ENCODE measurements at places on chromosomes 16 and 17. TPM values are rescaled to one million over a fixed set of nuclear protein-coding genes. Genes with fewer than 3 reads are reported as not detected.

The MPO gene
- not detected for total RNA-seq

GRCh38 chr16:9097266-9098219 lies 6.1 kb downstream of the HAPSTR1 start:
- no peaks in the 10 kb centered on the region for H3K27me3 ChIP-seq
- peaks cover 61% of the 10 kb centered on the region for H3K4me1 ChIP-seq
- H3K36me3 ChIP-seq, result peaks cover 8% of the 10 kb centered on the region
- H3K27ac ChIP-seq, result no peak overlapping the region

The TP53TG3D gene
- total RNA-seq, result not detected

The ESRP2 gene
- 76.5 TPM for total RNA-seq

DNA sequence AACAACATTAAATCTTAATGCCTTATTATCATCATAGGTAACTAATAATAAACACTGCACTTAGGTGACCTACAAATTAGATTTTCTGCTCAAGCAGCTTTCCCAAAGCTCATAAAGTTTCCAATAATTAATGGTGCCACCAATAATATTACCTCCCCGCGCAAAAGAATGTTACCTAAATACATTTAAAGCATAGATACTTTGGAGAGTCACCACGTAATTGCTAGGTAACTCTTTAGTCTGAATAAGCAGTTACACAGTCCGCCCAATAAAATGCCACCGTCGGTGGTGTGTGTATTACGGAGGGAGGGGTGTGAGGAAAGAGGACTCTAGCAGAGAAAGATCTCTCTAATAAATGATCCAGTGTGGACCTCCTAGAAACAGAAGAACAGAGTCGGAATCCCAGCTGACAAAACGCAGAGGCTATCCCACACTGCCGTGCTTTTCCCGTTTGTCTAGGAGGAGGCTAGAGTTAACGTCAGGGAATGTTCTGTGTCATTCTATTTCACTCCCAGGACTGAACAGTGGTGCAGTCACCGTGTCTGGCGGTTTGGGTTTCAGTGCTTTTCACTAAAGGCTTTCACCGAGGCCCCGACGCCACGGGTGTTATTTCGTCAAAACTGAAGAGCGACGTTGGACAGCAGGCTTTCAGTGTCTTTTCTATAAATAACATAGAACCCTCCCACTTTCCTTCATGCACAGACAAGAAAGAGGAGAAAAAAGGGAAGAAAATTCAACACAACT lies 630 bp downstream of the RNFT1 start:
- no peaks in the 10 kb centered on the region for H3K36me3 ChIP-seq
- peak; percentile 60 for DNase-seq
- H3K4me1 ChIP-seq, result peaks cover 11% of the 10 kb centered on the region
- H3K27me3 ChIP-seq, result no peaks in the 10 kb centered on the region
- peak overlapping the region; percentile 60 for H3K4me3 ChIP-seq

- H3K27ac ChIP-seq, result no peak overlapping the region
- no peak overlapping the region for H3K4me3 ChIP-seq
- H3K36me3 ChIP-seq, result no peaks in the 10 kb centered on the region
- DNase-seq, result no peak
Observed at GRCh38 chr17:44846206-44846605, 1.5 kb upstream of the HIGD1B start.

DNA sequence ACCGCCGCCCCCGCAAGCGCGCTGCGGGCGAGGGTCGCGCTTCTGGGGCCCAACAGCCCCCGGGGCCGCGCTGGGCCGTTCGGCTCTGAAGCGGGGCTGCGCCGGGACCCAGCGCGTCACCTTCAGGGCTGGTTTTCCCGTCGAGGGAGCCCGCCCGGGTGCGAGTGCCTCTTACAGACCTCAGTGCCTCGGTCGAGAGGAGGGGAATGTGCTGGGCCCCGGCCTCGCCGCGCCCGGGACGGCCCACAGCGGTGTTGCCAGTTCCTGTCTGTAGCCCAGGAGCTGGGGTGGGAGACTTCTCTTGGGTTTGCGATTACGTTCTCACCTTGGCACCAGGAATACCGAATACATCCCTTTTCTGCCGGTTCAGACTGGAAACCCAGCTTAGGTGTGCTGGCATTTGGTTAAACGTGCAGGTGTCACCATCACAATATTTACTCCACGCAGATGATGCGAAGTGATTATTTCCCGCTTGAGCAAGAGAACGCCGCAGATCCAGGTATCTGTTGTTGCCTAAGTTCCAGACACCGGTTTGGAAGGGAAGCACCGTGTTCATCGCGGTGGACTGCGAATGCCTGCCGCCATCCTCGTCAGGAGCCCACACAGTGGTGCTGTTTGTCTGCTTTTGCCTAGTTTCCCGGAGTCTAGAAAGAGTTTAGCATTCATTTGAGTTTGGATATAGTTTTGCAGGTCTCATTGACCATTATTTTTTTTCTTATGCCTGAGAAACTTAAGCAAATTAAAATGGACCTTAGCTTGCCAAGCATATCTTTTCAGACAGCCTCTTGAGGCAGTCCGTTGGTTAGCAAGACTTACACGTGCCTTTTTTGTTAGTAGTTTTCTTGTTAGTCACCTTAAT lies 914 bp downstream of the MAP1LC3B start:
- peak overlapping the region; percentile 100 for H3K27ac ChIP-seq
- H3K27me3 ChIP-seq, result no peaks in the 10 kb centered on the region
- peak overlapping the region; percentile 66 for H3K4me3 ChIP-seq

DNA sequence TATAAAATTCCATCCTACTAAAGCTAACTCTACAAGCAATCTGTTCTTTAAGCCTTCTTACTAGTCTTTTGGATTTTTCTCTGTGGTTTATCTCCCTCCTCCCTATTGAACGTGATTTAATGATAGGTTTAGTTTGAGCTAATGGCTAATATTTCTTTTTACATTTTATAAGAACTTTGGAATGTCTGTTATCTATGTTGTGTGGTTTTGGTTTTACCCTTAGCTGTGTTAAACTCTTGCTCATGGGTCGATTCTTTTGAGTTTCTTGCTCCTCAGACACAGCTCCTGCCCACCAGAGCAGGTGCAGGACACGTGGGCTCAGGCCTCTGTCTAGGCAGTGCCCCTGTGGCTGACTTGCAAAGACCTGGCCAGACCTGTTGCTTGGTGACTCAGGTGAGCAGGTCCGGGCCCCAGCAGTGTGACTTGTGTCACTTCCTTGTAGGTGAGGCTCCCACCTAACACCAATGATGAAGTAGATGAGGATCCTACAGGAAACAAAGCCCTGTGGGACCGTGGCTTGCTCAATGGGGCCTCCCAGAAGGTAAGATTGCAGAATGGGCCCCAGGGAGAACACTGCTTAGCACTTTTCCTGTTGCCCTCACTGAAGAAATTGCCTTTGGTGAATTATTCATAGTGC lies 45.1 kb downstream of the SF3B3 start:
- H3K4me3 ChIP-seq, result no peak overlapping the region
- no peak for DNase-seq
- H3K4me1 ChIP-seq, result peaks cover 12% of the 10 kb centered on the region
- no peak overlapping the region for H3K27ac ChIP-seq
- peaks cover 6% of the 10 kb centered on the region for H3K36me3 ChIP-seq

The NPB gene
- 0.41 TPM for total RNA-seq

The HSD11B2 gene
- 1,081 TPM for total RNA-seq

GRCh38 chr17:3479988-3480387 lies 4.2 kb downstream of the ASPA start:
- H3K36me3 ChIP-seq, result no peaks in the 10 kb centered on the region
- H3K27me3 ChIP-seq, result no peaks in the 10 kb centered on the region
- no peak for DNase-seq
- H3K27ac ChIP-seq, result no peak overlapping the region

DNA sequence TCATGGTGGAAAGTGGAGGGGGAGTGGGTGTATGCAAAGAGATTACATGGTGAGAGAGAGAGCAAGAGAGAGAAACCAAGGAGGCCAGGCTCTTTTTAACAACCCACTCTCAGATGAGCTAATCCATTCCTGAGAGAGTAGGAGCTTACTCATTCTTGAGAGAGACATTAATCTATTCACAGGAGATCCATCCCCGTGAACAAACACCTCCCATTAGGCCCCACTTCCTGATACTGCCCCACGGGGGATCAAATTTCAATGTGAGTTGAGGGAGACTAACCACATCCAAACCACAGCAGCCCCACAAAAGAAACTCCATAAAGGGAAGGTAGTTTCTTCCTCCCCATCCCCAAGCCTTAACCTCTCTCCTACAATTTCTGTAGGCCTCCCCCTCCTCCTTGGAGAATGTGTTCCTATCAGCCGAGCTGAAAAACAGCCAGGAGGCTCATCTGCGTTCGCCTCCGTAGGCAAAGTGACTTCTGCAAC lies 450.0 kb downstream of the NPIPA7 start:
- H3K4me3 ChIP-seq, result no peak overlapping the region
- no peaks in the 10 kb centered on the region for H3K4me1 ChIP-seq
- H3K27ac ChIP-seq, result no peak overlapping the region
- H3K36me3 ChIP-seq, result no peaks in the 10 kb centered on the region
- H3K27me3 ChIP-seq, result no peaks in the 10 kb centered on the region
- no peak for DNase-seq

The RPL38 gene
- 301 TPM for total RNA-seq

The C17orf100 gene
- total RNA-seq, result 1.4 TPM

- H3K4me1 ChIP-seq, result no peaks in the 10 kb centered on the region
- H3K27ac ChIP-seq, result no peak overlapping the region
- no peaks in the 10 kb centered on the region for H3K27me3 ChIP-seq
- no peaks in the 10 kb centered on the region for H3K36me3 ChIP-seq
Observed at GRCh38 chr16:10688726-10689125, 6.0 kb downstream of the TEKT5 start.

DNA sequence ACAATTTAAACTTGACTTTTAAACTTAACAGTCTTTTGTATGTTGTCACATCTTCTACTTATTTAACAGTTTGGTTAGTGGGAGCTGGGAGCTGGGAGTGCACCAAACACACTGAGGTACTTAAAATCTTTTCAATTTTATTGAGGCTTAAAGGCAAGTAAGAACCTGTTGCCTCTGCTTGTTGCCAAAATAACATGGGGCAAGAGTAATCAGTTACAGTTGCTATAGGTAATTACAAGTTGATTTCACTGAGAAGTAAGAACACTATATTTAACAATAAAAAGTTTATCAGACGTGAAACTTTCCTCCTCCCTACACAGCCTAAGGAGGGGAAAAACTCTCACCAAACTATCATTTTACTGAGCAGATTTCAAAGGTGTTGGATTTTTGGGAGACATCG lies 135.2 kb downstream of the FTO start:
- no peaks in the 10 kb centered on the region for H3K4me1 ChIP-seq
- no peaks in the 10 kb centered on the region for H3K36me3 ChIP-seq
- no peak overlapping the region for H3K27ac ChIP-seq
- no peak for DNase-seq
- H3K27me3 ChIP-seq, result no peaks in the 10 kb centered on the region

DNA sequence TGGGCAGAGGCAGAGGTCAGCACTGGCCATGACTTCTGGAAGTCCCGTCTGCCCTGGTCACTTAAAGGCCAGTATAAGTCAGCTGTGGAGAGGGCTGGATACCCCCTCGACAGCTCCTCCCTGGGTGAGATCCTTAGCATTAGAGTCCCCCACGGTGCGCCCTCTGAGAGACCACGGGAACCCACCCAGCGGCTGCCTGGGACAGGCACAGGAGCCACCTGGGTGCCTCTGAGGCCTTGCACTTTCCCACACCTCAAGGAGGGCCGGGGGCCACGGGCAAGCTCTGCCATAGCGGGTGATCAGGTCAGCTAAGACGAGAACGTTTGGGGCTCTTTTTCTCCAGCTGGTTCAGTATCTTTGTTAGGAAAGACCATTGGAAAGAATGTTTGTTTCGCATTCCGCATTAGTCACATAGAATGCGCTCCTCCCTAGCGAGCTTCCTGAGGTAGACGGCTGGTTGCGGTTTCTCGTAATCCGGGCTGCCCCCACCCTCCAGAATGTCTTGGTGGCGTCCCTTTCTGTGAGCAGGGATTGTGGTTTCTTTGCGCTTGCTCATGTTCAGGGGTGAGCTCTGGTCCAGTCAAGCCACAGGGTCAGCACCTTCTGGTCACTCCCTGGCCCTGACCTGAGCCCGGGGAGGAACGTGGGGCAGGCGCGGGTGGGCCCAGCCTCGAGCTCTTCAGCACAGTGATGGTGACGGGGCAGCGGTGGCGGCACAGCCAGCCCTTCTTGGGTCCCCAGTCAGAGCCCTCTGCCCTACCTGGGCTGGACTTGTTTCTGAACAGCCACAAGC lies 25.2 kb downstream of the NME3 start:
- no peaks in the 10 kb centered on the region for H3K27me3 ChIP-seq
- H3K36me3 ChIP-seq, result no peaks in the 10 kb centered on the region
- no peak overlapping the region for H3K27ac ChIP-seq

The HOXB1 gene
- total RNA-seq, result not detected

- H3K4me3 ChIP-seq, result no peak overlapping the region
- H3K27me3 ChIP-seq, result no peaks in the 10 kb centered on the region
- H3K36me3 ChIP-seq, result no peaks in the 10 kb centered on the region
- DNase-seq, result no peak
- H3K27ac ChIP-seq, result no peak overlapping the region
- H3K4me1 ChIP-seq, result no peaks in the 10 kb centered on the region
Observed at GRCh38 chr16:59783191-59783590, 1049.1 kb upstream of the GOT2 start.

The ABCA6 gene
- 30.7 TPM for total RNA-seq

DNA sequence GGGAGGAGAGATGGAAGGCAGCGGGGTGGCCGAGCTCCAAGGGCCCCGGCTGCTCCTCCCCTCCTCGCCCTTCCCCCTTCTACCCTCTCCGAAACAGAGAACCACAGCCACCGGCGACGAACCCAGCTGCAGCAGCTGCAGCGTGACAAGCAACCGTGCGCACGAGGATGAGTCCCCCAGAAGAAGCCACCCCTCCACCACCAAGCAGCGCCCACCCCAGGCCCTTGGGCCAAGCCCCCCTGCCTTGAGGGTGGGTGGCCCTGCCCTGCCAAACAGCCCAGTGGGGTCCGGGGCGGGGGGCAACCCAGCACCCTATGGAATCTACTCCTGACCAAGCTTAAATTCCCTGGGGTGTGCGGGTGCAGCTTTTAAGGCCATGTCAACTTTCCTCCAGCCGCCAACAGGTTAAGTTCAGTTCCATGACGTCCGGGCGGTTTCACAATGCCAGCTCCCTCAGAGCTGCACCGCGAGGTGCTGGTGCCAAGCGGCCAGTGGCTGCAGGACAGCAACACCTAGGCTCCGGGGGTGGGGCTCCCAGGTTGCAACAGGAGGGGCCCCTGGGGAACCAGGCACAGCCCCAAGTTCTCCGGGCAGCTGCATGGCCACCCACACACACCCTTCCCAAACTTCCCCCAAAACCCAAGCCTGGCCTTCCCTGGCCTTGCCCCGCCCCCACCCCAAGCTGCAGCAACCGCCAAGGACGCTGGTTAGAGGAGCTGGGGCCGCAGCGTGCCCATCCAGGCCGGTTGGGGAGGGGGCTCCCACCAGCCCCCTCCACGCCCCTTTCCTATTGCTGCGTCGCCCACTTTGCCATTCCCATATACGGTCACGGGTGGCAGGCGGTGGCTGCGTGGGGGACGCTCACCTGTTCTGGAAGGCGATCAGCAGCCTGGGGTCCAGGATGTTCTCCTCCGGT lies 2.0 kb downstream of the CBX4 start:
- H3K27me3 ChIP-seq, result peaks cover 26% of the 10 kb centered on the region
- H3K36me3 ChIP-seq, result no peaks in the 10 kb centered on the region
- peaks cover 68% of the 10 kb centered on the region for H3K4me1 ChIP-seq
- DNase-seq, result peak; percentile 91
- H3K27ac ChIP-seq, result peak overlapping the region; percentile 99

Measured in transverse colon (tissue), 4 donors.